ENCODE measurements at places on chromosomes 1 and 21. TPM values are rescaled to one million over a fixed set of nuclear protein-coding genes. Genes with fewer than 3 reads are reported as not detected.
A peak's percentile ranks its signal among the peaks of the same experiment; 100 is the strongest.

The CHRM3 gene
- 3.0 TPM for total RNA-seq

The PKNOX1 gene
- total RNA-seq = 12.3 TPM

The ETV3L gene
- total RNA-seq = not detected

The CD1B gene
- not detected for total RNA-seq

The ZNF695 gene
- not detected for total RNA-seq

The PADI3 gene
- total RNA-seq = not detected

The VPS72 gene
- 23.1 TPM for total RNA-seq

The FCAMR gene
- total RNA-seq = 0.36 TPM

GRCh38 chr1:213397638-213398037 lies 346.6 kb downstream of the RPS6KC1 start:
- no peaks in the 10 kb centered on the region for H3K27me3 ChIP-seq
- H3K4me1 ChIP-seq = no peaks in the 10 kb centered on the region
- no peak overlapping the region for H3K27ac ChIP-seq
- DNase-seq = no peak
- no peaks in the 10 kb centered on the region for H3K36me3 ChIP-seq

DNA sequence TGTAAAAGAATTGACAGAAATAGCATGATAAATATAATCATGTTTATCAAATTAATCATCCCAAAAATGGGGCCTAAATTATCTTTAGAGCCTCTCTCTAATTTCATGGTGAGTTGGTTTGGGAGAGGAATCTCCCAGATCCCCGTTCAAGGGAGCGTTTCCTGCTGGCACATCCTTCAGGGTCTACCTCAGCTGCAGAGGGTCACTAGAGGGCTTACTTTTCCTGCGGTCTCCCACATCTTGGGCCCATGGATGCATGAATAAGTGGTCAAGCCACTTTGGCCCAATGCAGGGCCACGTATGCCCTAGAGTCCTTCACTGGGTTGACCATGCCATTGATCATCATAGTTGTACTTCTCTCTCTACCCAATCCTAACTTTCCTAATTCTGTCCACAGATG lies 164.1 kb downstream of the USP25 start:
- H3K36me3 ChIP-seq = no peaks in the 10 kb centered on the region
- H3K27ac ChIP-seq = no peak overlapping the region
- H3K27me3 ChIP-seq = no peaks in the 10 kb centered on the region
- DNase-seq = no peak

DNA sequence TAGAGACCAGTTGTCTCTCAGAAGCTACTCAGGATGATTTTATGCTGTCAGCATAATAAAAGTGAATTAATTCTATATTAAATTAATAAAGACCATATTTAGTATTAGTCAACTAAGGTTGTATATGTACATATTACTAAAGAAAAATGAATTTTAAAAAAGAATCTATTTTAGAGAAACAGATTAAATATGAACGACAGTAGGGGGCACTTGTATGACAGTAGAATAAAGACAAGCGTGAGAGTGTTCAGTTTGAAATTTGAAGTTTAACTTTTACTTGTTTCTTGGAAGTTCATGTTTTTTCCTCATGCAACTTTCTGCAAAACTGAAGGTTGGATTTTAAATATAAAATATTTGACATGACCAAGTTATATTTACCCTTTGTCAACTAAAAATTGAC lies 67.9 kb upstream of the MACF1 start:
- H3K27me3 ChIP-seq = no peaks in the 10 kb centered on the region
- H3K36me3 ChIP-seq = no peaks in the 10 kb centered on the region
- H3K4me3 ChIP-seq = no peak overlapping the region

- H3K4me1 ChIP-seq = no peaks in the 10 kb centered on the region
- H3K27ac ChIP-seq = no peak overlapping the region
- no peaks in the 10 kb centered on the region for H3K36me3 ChIP-seq
These were observed 60.3 kb downstream of the XCL1 start for GRCh38 chr1:168636642-168637111.

- H3K27ac ChIP-seq = no peak overlapping the region
- H3K27me3 ChIP-seq = peaks cover 41% of the 10 kb centered on the region
- H3K4me1 ChIP-seq = no peaks in the 10 kb centered on the region
- no peak for DNase-seq
These were observed 29.7 kb downstream of the SERTAD4 start for GRCh38 chr1:210262167-210262896.

DNA sequence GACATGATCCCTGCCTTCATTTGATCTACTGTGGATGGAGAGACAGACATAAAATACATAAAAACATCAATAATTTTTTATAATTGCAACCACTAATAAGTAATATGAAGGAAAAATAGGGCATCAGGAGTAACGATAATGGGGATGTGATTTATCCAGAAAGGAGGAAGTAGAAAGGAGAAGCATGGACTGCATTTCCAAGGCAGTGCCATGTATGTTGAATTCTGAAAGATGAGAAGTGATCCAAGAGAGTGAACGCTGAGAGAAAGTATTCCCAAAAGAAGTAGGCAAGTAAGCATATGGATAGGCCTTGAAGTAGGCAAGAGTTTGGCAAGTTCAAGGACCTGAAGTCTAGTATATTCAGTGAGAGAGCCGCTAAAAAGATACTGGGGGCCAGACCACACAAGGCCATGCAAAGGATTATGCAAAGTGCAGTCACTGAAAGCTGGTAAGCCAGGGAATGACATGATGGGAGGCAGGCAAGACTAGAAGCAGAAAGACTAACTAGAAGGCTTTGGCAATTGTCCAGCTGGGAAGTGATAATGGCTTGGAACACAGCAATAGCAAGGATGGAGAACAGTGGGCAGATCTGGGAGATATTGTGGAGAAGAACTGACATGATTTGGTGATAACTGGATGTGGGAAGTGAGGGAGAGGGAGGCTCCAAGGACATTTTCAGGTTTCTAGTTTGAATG lies 85.9 kb downstream of the TM2D1 start:
- H3K4me3 ChIP-seq = no peak overlapping the region
- H3K36me3 ChIP-seq = no peaks in the 10 kb centered on the region
- no peaks in the 10 kb centered on the region for H3K4me1 ChIP-seq
- no peak for DNase-seq
- H3K27me3 ChIP-seq = no peaks in the 10 kb centered on the region
- H3K27ac ChIP-seq = peak overlapping the region; percentile 35

Data from spleen (tissue), 13 donors.